Hippocampal formation (tissue), 2 donors: ENCODE measurements at places on chromosomes 11 and 22.

DNA sequence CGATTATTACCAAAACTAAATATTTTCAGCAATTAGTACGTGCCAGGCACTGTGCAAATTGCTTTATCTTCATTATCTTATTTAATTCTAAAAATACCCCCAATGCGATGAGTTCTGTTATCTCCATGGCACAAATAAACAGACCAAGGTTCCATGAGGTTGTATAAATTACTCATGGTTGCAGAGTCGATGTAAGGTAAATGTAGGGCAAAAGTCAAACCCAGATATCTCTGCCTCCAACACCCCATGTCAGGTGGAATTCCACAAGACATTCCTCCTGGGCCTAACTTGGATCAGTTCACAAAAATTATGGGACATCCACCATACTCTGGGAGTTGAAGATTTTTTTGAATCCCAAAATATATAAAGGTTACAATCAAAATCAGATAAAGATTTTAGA lies 43.7 kb downstream of the ISX start:
- no peak for DNase-seq

DNA sequence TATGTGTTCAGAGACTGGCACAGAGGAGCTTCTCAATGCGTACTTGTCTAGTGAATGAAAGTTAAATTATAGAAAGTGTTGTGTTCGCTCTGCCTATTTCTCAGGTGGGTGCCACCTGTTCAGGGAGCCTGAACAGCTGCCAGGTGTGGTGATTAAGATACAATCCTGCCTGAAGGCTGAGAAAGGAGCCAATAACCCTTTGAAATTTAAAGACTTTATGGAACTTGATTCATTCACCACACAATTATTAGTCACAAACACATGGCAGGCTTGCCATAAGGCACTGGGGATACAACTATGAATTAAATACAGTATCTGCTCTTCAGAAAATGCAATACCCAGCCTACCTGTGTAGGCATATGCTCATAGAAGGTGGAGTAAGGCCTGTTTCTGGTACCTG lies 92.9 kb upstream of the AMOTL1 start:
- no peak for DNase-seq

GRCh38 chr11:113926273-113927197 lies 21.9 kb downstream of the HTR3B start:
- no peak for DNase-seq

GRCh38 chr11:94775567-94776327 lies 7.6 kb downstream of the AMOTL1 start:
- no peak for DNase-seq

- DNase-seq = no peak
Observed at GRCh38 chr22:37472418-37473006, 13.7 kb downstream of the MFNG start.

GRCh38 chr22:19958083-19959042 lies 16.7 kb upstream of the TXNRD2 start:
- DNase-seq = no peak

GRCh38 chr22:46957521-46957920 lies 195.1 kb downstream of the TBC1D22A start:
- no peak for DNase-seq

DNA sequence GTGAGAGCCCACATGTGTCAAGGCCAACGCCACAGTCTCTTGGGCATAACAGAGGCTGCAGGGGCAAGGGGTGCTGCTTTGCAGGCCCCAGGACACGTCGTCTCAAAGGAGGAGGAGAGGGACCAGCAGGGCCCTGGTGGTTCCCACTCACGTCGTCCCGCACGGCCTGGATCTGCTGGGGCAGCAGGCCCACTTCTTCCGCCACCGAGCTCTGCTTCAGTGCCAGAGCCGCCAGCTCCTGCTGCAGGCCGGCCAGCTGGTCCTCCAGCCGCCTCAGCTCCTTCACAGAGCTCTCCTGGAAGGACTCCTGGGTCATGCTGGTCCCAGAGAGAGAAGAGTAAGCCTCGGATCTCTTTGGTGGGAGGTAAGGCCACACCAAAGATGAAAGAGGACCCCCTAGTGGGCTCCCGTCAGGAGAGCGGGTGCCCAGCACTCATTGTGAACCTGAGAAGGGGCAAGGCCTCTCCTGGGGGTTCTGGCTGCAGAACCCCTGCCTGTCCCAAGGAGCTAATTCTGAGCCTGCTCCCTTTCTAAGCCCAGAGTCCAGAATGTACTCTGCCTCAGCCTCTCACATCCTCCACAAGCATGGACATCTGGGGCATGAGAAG lies 15.6 kb downstream of the SUN2 start:
- no peak for DNase-seq

DNA sequence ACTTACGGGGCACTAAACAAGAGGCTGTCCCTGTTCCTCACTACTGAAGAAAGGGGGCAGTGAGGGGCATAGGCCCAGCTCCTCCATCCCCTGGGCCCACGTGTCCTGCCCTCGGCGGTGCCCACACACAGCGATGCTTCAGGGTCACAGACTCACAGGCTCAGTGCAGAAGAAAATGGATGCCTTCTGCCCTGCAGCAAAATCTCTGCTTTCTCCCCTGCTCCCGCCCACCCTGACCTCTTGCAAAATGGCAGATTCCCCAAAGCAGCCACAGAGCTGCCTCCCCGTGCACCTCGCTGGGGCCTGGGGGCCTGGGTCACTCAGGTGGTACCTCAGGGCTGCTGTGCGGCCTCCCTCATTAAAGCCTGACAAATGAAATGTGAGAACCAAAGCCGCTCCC lies 204.0 kb downstream of the DSCAML1 start:
- no peak for DNase-seq

DNA sequence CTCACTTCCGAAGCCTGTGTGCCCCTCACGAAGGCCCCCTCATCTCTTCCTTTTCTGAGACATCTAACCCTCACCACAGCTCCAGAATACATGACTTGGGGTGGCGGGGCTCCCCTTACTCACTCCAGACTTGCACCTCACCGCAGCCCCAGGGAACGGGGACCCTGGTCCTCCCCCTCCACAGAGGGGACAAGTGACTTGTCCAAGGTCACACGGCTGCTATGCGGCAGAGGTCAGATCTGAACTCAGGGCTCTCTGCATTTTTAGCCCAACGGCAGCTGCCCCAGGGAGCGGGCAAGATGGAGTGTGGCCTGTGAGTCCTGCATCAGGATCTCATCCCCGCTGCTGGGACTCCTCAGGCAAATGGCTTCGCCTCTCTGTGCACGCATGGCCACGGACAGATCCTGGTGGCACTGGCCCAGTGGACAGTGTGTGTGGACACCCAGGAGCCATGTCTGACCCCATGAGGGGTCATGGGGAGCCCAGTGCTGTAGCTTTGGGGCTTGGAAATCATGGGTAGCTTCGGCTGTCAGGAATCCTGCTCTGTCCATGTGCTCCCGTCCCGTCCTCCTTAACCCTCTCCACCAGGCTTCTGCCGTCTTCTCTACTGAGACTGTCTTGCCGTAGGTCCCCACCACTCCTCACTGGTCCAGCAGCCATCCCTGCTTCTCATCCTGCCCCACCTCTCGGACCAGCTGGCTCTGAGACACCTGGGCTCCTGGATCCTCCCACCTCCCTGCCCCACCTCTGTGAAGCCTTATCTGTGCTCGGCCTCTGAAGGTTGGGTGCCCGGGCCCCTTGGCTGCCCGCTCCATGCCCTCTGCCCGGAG lies 48.0 kb upstream of the CARS1 start:
- DNase-seq = no peak

DNA sequence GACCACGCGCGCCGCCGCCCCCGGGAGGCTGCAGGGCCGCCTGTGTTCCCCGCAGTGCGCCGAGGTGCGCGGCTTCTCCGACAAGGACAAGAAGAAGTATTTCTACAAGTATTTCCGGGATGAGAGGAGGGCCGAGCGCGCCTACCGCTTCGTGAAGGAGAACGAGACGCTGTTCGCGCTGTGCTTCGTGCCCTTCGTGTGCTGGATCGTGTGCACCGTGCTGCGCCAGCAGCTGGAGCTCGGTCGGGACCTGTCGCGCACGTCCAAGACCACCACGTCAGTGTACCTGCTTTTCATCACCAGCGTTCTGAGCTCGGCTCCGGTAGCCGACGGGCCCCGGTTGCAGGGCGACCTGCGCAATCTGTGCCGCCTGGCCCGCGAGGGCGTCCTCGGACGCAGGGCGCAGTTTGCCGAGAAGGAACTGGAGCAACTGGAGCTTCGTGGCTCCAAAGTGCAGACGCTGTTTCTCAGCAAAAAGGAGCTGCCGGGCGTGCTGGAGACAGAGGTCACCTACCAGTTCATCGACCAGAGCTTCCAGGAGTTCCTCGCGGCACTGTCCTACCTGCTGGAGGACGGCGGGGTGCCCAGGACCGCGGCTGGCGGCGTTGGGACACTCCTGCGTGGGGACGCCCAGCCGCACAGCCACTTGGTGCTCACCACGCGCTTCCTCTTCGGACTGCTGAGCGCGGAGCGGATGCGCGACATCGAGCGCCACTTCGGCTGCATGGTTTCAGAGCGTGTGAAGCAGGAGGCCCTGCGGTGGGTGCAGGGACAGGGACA lies 2.7 kb downstream of the NLRP6 start:
- no peak for DNase-seq

DNA sequence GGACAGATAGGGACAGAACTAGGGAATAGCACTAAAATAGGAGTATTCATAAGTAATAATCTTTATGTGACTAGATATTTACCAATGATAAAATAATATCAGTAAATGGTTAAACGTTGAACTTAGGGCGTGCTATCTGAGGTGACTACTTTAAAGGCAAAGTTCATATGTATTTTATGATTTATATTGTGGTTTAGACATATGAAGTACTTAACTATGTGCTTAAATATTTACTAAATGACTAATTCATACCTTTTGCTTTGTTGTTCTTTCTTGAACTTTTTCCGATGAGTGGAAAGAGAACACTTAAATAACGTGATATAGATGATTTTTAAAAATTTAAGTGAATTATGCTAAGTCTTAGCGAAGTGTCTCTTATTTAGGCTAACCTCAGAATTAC lies 14.7 kb downstream of the LUZP2 start:
- no peak for DNase-seq

- DNase-seq = no peak
Observed at GRCh38 chr11:72238040-72238450, 5.9 kb downstream of the PHOX2A start.

GRCh38 chr11:35308157-35308556 lies 111.2 kb downstream of the SLC1A2 start:
- DNase-seq = no peak

GRCh38 chr11:69949327-69949726 lies 128.8 kb upstream of the ANO1 start:
- no peak for DNase-seq

DNA sequence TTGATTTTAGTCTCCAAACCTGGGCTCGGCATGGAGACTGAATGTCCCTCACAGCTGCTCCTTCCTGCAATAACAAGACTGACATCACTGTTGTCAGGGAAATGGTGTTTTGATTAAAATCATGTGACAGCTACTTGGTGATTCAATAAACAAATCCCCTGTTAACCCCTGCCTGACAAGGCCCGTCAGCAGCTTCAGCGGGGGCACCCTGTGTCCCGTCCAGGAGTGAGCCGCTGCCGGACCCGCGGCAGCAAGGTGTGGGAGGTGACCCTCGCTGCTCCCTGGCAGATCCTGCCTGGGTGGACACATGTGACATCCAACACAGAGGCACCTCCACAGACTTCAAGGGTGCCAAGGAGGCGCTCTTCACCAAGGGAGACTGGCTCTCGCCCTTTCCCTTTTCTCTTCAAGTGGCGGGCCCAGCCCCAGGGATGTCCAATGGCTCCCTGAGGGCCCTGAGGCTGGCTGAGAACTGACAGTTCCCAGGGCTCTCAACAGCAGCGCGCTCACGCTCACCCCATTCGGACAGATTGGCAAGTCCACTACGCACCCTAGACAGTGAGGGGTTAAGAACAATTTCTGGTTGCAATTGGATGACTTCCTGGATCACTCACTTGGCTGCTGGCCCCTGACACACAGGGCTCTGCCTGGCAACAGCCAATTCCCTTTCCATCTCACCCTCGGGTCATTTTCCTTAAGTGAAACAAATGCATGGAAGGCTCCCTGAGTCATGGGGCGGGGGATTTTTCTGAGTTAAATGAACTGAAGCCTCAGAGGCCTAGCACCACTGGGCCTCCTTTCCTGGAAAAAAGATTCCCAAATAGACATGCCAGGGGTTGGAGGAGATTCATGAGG lies 30.7 kb downstream of the PPP2R1B start:
- peak; percentile 97 for DNase-seq

DNA sequence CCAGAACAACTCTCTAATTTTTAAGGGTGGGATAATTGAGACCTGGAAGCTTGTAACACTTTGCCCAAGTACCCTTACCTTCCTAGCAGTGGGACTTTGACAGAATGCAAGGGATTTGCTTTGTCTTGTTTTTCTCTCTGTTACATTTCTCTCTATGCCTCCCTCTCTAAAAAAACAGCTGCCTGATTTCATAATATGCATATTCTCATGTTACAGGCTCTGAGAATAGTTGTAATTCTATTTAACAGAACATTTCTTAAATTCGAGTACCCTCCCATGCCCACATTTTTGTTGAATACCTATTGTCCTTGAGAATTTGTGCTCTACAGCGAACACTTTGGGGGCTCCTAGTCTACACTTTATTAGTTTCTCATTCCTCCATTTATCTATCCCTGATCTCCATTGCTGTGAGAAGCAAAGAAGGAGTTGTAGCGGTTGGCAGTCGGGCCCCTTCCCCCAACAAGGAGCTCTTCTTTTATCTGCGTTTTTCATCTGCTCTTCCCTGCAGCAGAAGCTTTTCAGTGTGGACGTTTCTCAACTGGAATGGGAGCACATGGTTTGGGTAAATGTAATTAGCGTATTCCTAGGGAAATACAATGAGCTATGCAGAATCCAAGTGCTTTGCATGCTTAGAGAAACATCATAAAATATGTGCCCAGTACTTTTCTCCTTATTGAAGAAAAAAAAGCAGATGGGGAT lies 117.7 kb upstream of the CCDC90B start:
- DNase-seq = no peak

GRCh38 chr11:88307749-88308425 lies 29.6 kb downstream of the CTSC start:
- DNase-seq = no peak

DNA sequence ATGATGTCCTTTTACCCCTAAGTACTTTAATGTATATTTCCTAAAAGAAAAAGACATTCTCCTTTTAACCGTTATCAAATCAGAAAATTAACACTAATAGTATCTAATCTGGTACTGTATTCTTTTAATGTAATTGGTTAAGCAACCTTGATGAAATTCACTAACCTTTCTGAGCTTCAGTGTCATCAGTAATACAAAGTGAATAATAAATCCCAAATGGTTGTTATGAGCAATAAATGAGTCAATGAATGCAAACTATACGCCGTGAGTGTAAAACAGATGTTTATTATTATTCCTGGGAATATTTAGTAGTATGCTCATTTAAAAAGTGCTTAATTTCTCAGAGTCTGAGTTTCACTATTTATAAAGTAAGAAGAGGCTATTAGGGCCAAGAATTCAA lies 21.5 kb downstream of the UEVLD start:
- no peak for DNase-seq

GRCh38 chr22:44023404-44024287 lies 456 bp upstream of the PARVB start:
- no peak for DNase-seq
